ENCODE measurements at places on chromosomes 6 and 20.

DNA sequence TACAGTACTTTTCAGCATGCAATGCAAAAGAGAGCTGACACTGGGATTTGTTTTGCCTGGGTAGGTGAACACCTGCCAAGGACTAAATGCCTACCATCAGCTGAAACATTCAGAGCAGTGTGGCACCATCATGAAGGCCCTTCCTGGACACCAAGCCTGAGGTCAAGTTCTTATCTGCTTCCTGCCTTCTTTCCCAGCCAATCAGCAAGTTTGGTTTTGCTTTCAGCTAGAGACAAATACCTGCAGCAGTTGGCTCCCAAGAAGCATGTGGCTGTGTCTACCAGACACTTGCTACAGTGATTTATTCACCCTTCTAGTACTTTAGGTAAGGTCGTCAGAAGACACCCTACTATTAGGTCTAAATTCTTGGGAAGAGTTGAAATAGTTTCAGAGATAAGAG lies 112.8 kb downstream of the TBX18 start:
- DNase-seq, result no peak

DNA sequence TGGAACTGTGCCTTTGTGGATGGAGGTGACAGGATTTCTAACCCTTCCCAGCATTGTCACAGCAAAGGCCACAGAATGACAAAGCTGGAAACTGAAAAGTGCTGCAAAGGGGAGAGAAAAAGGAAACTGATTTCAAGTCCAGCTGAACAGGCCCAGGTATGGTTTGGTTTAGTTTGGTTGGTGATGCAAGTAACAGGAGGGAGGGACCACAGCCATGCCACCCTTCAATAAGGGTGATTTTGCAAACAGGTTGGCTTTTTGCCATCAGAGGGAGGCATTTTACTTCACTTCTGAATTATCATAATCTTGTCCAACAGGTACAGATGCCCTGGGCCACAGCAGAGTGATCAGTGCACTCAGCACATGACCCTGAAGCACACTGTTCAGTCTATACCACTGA lies 6.6 kb downstream of the FITM2 start:
- DNase-seq, result no peak

DNA sequence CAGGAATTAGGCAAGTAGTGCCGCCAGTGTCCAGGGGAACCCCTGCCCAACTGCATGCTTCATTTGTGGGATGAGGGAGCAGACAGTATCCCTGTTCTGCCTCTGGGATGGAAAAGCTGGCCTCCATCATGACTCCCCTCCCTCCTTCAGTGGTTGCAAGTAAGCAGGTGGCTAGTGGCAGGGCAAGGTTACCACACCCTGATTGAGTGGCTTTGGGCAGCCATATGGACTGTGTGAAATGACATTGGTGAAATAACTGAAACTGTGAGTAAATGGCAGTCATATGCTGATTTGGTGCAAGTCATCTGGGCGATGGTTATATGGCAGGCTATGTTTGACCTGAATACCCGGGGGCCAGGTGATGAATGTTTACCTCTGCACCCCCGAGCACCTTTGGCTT lies 33.0 kb downstream of the HDDC2 start:
- no peak for DNase-seq

GRCh38 chr20:49945701-49946477 lies 9.7 kb downstream of the RNF114 start:
- no peak for DNase-seq

- DNase-seq, result peak; percentile 54
These were observed 639 bp upstream of the CD24 start for GRCh38 chr6:106974999-106975737.

GRCh38 chr6:106098383-106099234 lies 12.5 kb downstream of the PRDM1 start:
- DNase-seq, result peak; percentile 81

GRCh38 chr6:38776515-38776914 lies 61.4 kb downstream of the DNAH8 start:
- DNase-seq, result no peak
